ENCODE measurements at places on chromosomes 4 and X. TPM values are rescaled to one million over a fixed set of nuclear protein-coding genes. Genes with fewer than 3 reads are reported as not detected.

Gene P2RY8
- total RNA-seq = 2.0 TPM

Gene AWAT2
- not detected for total RNA-seq

Gene IBSP
- total RNA-seq = not detected

Gene USP17L25
- total RNA-seq = not detected

Gene NPNT
- 26.3 TPM for total RNA-seq

Gene PSAPL1
- not detected for total RNA-seq

Gene ASB11
- 0.09 TPM for total RNA-seq

Gene ZXDB
- 6.2 TPM for total RNA-seq

DNA sequence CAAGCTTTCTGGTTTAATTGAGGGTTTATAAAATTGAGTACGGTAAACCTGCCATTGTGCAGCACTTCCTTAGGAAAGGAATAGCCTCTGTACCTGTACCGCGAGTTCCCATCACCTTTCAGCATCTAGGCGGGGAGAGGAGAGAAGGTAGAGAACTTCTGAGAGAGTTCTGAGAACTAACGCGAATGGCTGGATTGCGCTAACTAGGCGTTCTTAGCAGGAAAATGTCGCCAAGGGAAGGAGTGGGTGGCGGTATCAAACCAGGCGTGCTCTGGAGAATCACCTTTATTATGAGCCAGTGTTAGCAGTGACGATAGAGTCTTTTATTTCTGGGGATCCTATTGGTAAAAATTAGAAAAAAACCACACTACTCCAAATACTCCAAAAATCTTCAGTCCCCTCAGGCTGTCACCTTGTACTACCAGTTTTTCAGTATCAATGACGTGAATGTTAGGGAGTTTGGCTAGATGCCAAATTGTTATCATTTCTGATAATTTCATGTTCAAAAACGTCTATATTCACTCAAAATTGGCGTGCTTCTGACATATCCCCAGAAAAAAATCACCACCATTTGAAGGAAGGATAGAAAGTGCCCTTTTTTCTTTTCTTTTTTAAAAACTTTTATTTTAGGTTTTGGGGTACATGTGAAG lies 1.4 kb downstream of the UGT8 start:
- peak; percentile 40 for DNase-seq

- no peak for DNase-seq
Observed at GRCh38 chrX:55758033-55758432, 40.5 kb downstream of the RRAGB start.

DNA sequence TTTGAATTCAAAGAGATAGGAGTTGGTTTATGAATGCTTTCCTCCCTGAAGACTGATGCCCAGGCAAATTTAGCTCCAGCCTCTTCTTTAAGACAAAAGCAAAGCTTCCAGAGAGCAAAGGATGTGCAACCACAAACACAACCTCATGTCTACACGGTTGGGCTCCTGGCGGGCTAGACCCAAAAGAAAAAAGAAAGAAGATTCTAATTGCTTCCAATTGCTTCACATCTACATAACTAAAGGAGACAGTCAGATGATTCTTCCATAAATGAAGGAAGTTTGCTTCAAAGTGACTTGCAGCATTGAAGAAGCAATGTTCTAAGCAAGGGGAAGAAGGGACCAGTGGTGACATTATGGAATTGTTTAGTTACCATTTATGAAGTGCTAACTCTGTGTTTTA lies 1603.0 kb upstream of the TENM3 start:
- no peak for DNase-seq

GRCh38 chr4:166903408-166903807 lies 330.9 kb downstream of the SPOCK3 start:
- no peak for DNase-seq

- DNase-seq = peak; percentile 38
Observed at GRCh38 chrX:32530802-32531403, 680.4 kb downstream of the DMD start.

DNA sequence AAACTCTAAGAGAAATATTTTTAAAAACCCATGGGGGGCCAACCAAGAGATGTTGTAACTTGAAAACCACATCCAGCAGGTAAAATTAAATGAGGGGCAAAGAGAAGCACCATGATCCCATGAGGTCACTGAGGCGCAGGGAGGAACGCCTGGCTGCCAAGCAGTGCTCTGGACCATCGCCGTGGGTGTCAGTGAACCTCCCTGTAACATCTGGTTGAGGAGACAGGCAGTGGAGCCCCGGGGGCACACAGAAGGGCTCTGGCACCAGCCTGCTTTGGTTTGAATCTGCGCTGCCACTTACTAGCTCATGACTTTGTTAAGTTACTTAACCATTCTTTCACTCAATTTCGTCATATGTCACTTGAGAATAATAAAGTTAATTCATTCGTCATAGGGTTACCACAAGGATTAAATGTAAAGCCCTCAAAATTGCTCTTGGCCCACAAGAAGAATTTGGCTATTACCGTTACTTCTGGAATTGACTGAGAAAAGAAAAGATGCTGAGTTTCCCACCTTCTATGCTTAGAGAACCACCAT lies 41.6 kb upstream of the SLC25A4 start:
- no peak for DNase-seq

- no peak for DNase-seq
Observed at GRCh38 chr4:41512136-41512535, 25.8 kb upstream of the LIMCH1 start.
